HCEC 1CT (cell line): ENCODE measurements at places on chromosomes 7 and 10.

- DNase-seq, result no peak
Observed at GRCh38 chr10:126690534-126690933, 20.0 kb upstream of the C10orf90 start.

- DNase-seq, result no peak
Observed at GRCh38 chr10:86802473-86803108, 46.2 kb downstream of the BMPR1A start.

DNA sequence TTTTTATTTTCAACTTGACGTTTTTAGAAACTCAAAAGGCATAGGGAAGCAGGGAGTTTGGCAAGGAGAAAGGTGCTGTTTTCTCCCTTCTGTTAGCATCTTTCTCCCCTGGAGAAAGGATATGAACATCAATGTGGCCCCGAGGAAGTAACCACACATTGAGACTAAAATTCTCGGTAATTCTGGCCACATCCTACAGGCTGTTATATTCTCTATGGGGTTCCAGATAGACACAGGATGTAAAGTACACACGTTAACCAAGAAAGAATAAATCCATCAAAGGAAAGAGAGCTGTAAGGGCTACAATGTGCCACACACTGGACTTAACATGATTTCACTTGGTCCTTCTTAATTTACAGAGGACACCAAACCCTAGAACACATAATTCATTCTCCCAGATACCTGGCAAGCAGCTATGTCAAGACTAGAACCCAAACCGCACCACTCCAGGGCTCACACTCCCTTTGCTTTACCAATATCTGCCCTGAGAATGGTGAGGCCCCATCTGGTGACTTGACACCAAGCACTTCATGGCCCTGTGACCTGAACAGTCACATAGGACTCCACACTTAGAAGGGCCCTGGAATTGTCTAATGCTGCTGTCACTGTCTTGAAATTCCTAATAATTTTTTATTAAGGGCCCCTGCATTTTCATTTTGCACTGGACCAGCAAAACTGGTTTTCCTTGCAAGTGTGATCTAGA, 73.9 kb downstream of the PRLHR start:
- DNase-seq, result no peak

- no peak for DNase-seq
Observed at GRCh38 chr7:50305583-50306493, 1.3 kb downstream of the IKZF1 start.

- DNase-seq, result no peak
Observed at GRCh38 chr10:131178521-131179331, 132.8 kb downstream of the TCERG1L start.

- no peak for DNase-seq
Observed at GRCh38 chr7:42407021-42407710, 170.2 kb upstream of the GLI3 start.
